ENCODE measurements at places on chromosomes 4 and X.

- DNase-seq, result no peak
These were observed 415 bp upstream of the TENM3 start for GRCh38 chr4:182242787-182243186.

DNA sequence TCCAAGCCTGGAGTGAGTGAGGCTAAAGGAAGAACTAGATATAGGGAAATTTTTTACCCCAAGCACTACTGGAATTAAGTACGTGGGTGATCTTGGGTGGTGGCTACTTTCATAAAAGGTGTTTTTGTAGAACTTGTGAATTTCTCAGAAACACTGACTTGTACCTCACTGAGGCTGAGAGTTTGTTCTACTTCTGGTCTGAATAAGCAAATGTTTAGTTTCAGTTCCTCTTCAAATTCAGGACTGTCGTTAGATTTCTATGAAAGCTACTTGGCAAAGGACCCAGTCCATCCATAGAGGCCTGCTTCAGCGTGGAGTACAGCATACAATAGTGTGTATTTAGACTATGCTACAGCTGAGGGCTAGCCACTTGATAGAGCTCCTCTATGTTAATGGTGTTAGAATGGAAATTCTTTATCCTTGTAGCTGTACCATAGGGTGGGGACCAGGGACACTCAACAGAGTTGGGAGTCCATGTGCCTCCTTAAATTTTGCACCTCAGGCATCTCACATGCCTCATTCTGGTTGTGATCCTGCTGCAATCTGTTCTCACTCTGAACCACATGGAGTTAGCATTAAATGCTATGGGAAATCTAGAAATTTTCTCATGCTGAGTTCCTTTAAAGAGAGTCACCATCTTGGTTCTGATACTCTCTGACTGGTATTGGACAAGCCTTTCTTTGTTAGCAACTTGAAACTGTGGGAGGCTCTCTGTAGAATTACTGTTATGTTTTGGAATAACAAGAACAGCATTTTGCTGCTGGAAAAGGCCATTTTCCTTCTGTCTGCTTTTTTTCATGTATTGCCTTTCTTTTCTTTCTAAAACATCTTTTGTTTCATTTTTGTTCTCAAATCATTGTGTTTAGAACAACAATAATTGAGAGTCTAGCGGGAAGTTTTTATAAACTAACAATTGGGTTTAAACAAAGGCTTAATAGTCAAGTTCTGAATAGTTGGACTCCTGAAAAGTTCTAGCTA, 86.8 kb downstream of the PDGFRA start:
- no peak for DNase-seq

- DNase-seq, result no peak
These were observed 189.5 kb upstream of the GPC4 start for GRCh38 chrX:133604801-133605200.

DNA sequence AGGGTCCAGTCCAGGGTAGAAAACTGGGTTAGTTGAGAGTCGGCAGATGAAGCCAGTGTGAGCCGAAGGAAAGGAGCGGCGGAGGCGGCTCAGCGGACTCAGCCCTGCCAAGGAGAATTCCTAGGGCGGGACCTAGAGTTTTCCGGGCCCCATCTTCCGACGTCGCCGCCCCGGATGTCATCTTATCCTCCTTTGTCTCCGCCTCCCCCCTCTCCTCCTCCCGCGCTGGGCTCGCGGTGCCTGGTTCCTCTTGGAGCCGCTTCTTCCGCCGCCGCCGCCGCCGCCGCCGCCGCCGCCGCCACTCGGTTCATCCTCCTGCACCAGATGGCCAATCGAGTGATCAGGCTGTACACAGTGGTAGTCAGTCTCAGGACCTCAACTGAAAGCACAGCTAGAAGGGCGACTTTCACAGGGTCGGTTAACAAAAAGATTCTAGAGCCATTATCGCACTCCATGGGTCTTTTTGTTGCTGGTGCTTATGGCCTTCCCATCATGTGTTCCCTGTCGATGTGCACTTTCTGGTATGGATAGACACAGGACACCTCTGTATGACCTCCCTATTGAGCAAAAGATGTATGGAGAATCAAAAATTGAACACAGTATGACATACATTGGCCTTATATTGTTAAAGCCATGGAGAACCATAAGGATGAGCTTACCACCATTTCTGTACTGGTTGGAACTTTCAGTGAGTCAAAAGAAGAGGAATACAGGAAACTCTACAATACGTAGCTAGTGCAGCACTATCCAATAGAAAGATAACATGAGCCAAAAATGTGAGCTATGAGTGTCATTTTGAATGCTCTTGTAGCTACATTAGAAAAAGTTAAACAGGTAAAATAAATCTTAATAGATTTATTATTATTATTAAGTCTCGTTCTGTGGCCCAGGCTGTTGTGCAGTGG, 32.4 kb upstream of the THOC2 start:
- DNase-seq, result peak; percentile 64

- DNase-seq, result peak; percentile 16
These were observed 937.1 kb downstream of the CCSER1 start for GRCh38 chr4:91064157-91064853.

GRCh38 chr4:145511913-145512522, 30.4 kb downstream of the SMAD1 start:
- DNase-seq, result no peak

- no peak for DNase-seq
These were observed 15.6 kb downstream of the ALPK1 start for GRCh38 chr4:112312610-112313239.

DNA sequence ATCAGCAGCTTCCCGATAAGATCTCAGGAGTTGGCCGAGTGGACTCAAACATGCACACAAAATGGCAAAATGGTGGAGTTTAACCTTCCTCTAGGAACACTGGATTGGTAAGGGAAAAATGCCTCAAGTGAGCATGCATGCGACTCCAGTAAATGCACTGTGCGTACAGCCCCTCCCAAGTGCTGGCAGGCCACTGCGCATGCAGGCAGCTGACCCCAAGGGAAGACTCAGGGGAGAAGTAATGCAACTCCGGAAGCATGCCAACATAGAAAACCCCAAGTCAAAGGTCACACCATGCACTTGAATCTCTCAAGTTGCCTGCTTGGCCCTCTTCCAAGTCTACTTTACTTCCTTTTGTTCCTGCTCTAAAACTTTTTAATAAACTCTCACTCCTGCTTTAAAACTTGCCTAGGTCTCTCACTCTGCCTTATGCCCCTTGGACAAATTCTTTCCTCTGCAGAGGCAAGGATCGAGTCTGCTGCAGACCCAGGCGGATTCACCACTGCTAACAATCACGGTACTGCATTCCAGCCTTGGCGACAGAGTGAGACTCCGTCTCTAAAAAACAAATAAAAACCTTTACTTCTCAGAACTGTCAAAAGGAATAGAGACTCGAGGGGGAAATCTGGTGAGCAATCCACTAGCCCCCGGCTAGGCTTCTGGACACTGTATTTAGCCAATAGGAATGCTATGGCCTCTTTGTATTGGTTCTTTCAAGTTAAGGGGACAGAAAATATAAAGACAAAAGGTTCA, 33.5 kb downstream of the NYX start:
- DNase-seq, result no peak

DNA sequence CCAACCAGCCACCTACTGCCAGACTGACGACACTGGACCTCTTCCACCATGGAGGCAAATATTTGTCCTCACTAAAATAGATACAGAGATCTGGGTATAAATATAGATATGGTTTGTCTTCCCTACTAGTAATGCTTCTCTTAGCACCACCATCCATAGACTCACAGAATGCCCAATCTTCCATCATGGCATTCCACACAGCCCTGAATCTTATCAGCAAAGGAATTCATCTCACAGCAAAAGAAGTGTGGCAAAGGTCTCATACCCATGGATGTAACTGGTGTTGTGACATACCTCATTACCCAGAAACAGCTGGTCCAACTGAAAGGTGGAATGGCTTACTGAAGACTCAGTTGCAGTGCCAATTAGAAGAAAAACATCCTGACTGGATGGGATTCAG, 47.2 kb upstream of the HS6ST2 start:
- DNase-seq, result no peak

DNA sequence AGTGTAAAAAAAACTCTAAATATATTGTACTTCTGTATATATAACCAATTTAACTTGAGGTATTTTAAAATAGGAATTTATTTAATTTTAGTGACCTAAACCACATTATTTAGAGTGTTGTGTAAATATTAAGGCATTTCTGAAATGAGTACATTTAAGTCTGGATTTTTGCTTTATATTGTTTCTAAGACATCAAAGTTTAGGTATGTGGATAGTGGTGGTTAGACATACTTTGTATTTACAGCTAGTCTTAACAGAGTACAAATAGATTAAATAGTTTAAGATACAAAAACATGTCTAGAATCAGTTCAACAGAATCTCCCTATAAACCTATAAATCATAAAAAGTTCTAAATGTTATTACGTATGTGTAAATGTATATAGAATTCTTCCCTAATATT, 588.5 kb downstream of the TRIML1 start:
- no peak for DNase-seq

DNA sequence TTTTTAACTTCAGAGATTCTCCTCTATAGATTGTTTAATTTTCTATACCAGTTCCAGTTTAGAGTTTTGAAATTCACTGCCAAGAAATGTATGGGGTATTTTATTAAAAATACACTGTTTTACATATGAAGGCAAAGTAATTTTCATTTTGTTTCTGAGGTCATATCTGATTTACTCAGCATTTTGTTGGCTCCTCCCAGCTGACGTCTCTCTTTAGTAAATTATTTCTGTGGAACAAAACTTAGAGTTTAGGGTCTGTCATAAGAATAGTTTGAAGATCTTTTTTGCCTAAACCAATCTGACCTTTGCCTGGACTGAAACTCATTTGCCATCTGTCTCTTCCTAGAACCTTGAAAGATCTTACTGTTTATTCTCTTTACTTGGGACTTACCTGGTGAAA, 16.9 kb downstream of the FNIP2 start:
- no peak for DNase-seq

GRCh38 chr4:163901319-163901718, 406.8 kb downstream of the TMA16 start:
- no peak for DNase-seq

All from NCI-H2029 treated with DMSO at 0.1 percent for 48 hours (cell line).